ENCODE measurements at places on chromosomes 1 and 21.

DNA sequence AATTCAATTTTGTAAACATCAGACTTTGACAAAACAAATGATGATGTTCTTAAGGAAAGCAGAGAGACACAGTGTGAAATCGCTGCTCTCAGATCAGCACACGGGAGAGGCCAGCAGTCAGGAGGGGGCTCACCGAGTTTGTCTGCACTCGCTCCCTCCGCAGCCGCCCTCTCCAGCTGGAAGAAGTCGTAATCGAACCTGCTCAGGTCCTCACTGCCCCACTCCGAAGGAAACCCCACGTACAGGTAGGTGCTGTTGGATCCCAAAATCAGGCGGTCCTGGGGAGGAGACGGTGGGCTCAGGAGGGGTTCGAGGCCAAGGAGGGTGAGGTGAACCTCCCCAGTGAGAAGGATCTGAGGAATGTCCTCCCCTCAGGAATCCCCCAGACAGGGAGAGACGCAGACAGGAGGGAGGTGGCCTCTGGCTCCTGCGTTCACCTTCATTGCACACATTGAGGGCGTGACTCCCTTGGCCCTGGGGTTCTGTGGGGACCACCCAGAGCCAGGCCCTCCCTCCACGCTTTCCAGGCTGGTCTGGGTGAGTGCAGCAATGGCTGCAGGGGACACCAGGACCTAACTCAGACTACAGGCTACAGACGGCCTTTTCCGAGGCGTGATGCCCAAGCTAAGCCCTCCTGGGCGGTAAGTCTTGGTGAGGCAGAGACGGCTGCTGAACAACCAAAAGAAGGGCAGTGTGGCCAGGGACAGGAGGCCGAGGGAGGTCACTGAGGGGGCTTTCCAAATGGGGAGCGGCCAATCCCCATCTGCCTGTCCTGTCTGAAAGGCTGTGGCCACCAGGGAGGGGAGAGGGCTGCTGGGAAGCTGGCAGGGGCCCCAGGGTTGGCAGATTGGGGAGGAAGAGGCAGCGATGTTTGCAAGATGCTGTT is 65.5 kb downstream of the SCCPDH start:
- DNase-seq: no peak

GRCh38 chr1:79310609-79311008 is 304.1 kb upstream of the ADGRL4 start:
- DNase-seq: no peak

DNA sequence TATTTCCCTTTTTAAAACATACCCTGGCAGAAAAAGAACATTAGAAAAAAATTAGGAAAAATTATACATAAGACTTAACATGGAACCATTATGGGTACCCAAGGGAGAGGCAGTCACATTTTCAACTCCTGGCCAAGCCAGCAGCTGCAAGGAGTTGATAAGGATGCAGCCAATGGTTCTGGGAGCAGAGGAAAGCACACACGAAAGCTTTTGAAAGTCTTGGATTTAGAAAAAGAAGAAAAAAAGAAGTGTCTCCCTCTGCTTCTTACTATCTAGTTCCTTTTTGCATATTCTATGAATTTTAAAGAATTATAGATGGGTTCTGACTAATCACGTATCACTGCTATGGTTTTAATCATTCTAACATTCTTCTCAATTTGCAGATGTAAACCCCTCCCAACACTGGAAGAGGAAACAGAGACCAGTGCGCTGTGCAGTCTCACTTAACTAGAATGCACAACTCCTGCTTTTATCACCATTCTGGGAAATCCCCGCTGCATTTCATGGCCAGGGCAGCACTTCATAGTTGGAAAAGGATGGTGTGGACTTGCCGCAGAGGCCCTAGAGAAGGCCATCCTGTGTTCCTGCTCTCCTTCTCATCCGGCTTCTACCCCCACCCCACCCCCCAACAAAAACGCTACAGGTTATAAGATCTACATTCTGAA is 2.7 kb upstream of the CD58 start:
- DNase-seq: no peak

GRCh38 chr1:77394166-77394565 is 112.3 kb downstream of the AK5 start:
- no peak for DNase-seq

DNA sequence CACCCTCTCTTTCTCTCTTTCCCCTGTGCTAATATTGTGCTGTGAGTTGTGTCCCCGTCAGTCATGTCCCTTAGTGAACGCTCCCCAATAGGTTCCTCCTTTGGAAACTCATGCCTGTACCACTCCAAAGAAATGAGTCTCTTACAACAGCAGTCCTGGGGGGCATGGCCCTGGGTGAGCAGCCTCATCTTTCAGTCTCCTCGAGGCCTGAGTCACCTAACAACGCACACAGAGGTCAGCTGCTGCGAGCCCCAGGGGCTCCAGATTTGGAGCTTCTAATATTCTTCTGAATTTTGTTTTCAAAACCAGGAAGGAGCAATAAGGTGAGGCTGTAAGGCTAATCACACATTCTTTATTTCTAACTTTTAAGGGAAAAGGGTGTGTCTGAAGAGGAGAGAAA is 30.5 kb upstream of the ZBTB8A start:
- DNase-seq: no peak

DNA sequence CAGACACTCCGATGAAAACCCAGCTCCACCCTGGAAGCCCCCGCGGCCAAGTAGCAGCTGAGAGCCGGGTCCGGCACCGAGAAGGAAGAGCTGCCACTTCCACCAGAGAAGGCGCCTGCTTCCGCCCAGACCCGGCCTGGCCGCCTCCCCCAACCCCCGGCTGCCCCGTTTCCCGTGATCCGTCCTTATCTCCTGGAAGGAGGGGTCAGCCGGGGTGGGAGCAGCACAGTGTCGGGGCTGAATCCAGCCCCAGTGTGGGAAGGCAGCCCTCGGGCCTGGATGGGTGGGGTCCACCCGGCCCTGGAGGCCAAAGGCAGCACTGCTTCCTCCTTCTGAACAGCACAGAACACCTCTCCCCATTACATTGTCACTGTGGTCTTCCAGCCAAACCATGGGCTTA is 69.4 kb downstream of the MEGF6 start:
- DNase-seq: no peak

- no peak for DNase-seq
Measured at GRCh38 chr1:225824533-225824941, 14.6 kb downstream of the EPHX1 start.

GRCh38 chr1:248778906-248779305 is 23.3 kb upstream of the LYPD8 start:
- DNase-seq: no peak

DNA sequence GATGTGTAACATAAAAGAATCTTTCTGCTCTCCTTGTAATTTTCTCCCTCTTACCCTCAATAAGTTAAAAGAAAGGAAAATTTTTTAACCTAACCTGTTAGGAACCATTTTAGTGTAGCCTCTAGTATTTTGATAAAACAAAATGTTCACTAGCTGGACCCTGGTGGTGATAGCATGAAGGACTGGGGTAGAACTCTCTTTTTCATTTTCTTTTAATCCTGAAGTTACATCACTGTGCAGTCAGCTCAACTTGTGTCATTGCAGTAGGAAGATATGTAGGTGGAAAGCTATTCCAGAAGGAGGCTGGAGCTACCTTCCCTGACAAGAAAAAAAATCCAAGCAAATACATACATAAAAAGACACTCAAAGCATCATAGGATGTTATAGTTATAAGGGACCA is 39.3 kb downstream of the NFIA start:
- no peak for DNase-seq
